ENCODE measurements at places on chromosomes 6 and 20. TPM values are rescaled to one million over a fixed set of nuclear protein-coding genes. Genes with fewer than 3 reads are reported as not detected.

Gene PAK5
- 0.57 TPM for polyA plus RNA-seq

Gene ZFP64
- 20.1 TPM for polyA plus RNA-seq

Gene GTSF1L
- not detected for polyA plus RNA-seq

Gene HDGFL1
- polyA plus RNA-seq: not detected

Gene RAET1G
- polyA plus RNA-seq: 1.5 TPM

Gene KHDC1L
- polyA plus RNA-seq: not detected

Gene ZNF391
- polyA plus RNA-seq: 11.2 TPM

Gene DPPA5
- not detected for polyA plus RNA-seq

Gene E2F1
- 12.3 TPM for polyA plus RNA-seq

Gene MLN
- 2.4 TPM for polyA plus RNA-seq

Gene EYA4
- 14.9 TPM for polyA plus RNA-seq

Gene HLA-DPA1
- polyA plus RNA-seq: 17.1 TPM

Gene C20orf96
- 32.8 TPM for polyA plus RNA-seq

Gene LY6G5C
- polyA plus RNA-seq: 2.5 TPM

Gene PDRG1
- polyA plus RNA-seq: 18.7 TPM

Gene DNMT3B
- polyA plus RNA-seq: 8.7 TPM

Gene GPR6
- polyA plus RNA-seq: not detected

Gene EDN1
- polyA plus RNA-seq: 3.7 TPM

Gene PCSK2
- polyA plus RNA-seq: 1.9 TPM

Gene HNF4A
- polyA plus RNA-seq: 0.90 TPM

Gene KIF16B
- polyA plus RNA-seq: 23.5 TPM

Gene FAM83C
- polyA plus RNA-seq: 0.09 TPM

Gene FAM217A
- 1.9 TPM for polyA plus RNA-seq

Gene WFDC12
- polyA plus RNA-seq: not detected

Gene SMLR1
- polyA plus RNA-seq: 0.83 TPM

Gene DEF6
- 7.6 TPM for polyA plus RNA-seq

Gene DEFB124
- polyA plus RNA-seq: 0.49 TPM

Gene PRND
- 5.1 TPM for polyA plus RNA-seq

Gene BPI
- polyA plus RNA-seq: 0.13 TPM

Gene PBX2
- 175 TPM for polyA plus RNA-seq

Gene MAS1L
- polyA plus RNA-seq: not detected

Gene COQ3
- 13.1 TPM for polyA plus RNA-seq

Gene SYTL3
- 4.0 TPM for polyA plus RNA-seq

Gene TGM6
- not detected for polyA plus RNA-seq

Gene TFAP2C
- polyA plus RNA-seq: 1.3 TPM

Gene FOXF2
- 0.20 TPM for polyA plus RNA-seq

Gene MUC22
- polyA plus RNA-seq: not detected

Gene FANCE
- 9.7 TPM for polyA plus RNA-seq

Gene SEMG2
- polyA plus RNA-seq: not detected

Gene UBD
- 0.89 TPM for polyA plus RNA-seq

Gene ACSS1
- 30.2 TPM for polyA plus RNA-seq

Gene TGM3
- 0.08 TPM for polyA plus RNA-seq
